CD14-positive monocyte (primary cell): ENCODE measurements at places on chromosomes 2 and 18. TPM values are rescaled to one million over a fixed set of nuclear protein-coding genes. Genes with fewer than 3 reads are reported as not detected.

DNA sequence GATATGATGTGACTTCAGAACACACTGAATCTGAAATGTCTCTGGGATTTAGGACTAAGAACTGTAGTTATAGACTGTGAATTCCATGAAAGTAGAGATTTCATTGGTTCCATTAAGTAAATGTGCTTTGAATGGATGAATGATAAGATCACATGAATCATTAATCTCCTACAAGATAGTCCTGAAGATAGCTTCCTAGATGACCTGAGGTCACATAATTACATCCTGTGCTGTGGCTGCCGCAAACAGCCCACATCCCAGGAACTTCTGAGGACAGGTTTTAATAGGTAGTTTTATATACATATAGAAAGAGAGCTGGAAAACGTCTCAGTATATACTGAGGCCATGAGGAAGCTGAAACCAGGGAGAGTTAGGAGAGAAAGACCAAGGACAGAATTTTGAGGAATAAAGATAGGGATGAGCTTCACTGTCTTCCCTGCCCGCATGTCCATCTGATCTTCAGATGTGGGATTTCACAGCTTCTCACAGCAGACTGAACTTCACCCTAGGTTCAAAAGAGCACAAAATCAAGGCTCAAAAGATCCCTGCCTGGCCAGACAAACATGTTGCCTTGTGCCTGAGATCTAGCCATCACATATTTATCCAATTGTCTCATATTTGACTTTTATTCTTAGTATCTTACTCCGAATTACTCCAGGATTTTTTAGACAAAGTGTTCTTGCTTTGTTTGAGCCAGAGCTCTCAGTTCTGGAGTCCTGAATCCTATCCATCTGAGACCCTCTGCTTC lies 188.2 kb downstream of the IRS1 start:
- H3K4me1 ChIP-seq = no peaks in the 10 kb centered on the region
- H3K36me3 ChIP-seq = no peaks in the 10 kb centered on the region
- no peaks in the 10 kb centered on the region for H3K27me3 ChIP-seq
- H3K4me3 ChIP-seq = no peak overlapping the region
- DNase-seq = no peak

Gene VIT
- polyA plus RNA-seq = not detected

- peaks cover 7% of the 10 kb centered on the region for H3K4me1 ChIP-seq
- no peaks in the 10 kb centered on the region for H3K36me3 ChIP-seq
- no peak overlapping the region for H3K27ac ChIP-seq
- H3K4me3 ChIP-seq = no peak overlapping the region
Observed at GRCh38 chr2:241563981-241564595, 5.5 kb downstream of the BOK start.

Gene WIPF1
- 74.3 TPM for polyA plus RNA-seq

GRCh38 chr2:158221063-158222020 lies 119.7 kb downstream of the UPP2 start:
- DNase-seq = peak; percentile 9
- no peaks in the 10 kb centered on the region for H3K27me3 ChIP-seq
- peaks cover 26% of the 10 kb centered on the region for H3K4me1 ChIP-seq
- no peaks in the 10 kb centered on the region for H3K36me3 ChIP-seq
- no peak overlapping the region for H3K4me3 ChIP-seq
- no peak overlapping the region for H3K27ac ChIP-seq

- H3K27ac ChIP-seq = no peak overlapping the region
- H3K27me3 ChIP-seq = no peaks in the 10 kb centered on the region
- DNase-seq = no peak
- no peaks in the 10 kb centered on the region for H3K36me3 ChIP-seq
- no peak overlapping the region for H3K4me3 ChIP-seq
- peaks cover 34% of the 10 kb centered on the region for H3K4me1 ChIP-seq
Observed at GRCh38 chr2:126795656-126796055, 103.0 kb upstream of the TEX51 start.

GRCh38 chr2:206876216-206876860 lies 63.0 kb upstream of the CPO start:
- H3K4me3 ChIP-seq = no peak overlapping the region
- no peaks in the 10 kb centered on the region for H3K36me3 ChIP-seq
- DNase-seq = no peak

- H3K4me3 ChIP-seq = no peak overlapping the region
- DNase-seq = no peak
- H3K27ac ChIP-seq = no peak overlapping the region
- H3K4me1 ChIP-seq = no peaks in the 10 kb centered on the region
Observed at GRCh38 chr2:16726577-16726976, 60.9 kb upstream of the CYRIA start.

DNA sequence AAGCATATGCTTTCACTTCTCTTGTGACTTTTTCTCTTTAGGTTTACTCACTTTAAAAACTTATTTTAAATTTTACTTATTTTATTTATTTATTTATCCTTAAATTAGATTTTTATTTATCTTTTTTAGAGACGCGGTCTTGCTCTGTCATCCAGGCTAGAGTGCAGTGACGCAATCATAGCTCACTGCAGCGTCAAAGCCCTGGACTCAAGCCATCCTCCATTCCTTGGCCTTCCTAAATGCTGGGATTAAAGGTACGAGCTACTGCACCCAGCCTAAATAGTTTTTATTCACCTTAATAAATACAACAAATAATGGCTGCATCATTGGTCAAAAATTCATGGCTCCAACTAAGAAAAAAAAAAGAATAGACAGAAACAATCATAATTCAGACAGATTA lies 415.7 kb upstream of the FIGN start:
- no peak for DNase-seq
- no peaks in the 10 kb centered on the region for H3K36me3 ChIP-seq
- H3K4me1 ChIP-seq = no peaks in the 10 kb centered on the region

Gene CD226
- polyA plus RNA-seq = 0.53 TPM

Gene ADAM23
- polyA plus RNA-seq = not detected

DNA sequence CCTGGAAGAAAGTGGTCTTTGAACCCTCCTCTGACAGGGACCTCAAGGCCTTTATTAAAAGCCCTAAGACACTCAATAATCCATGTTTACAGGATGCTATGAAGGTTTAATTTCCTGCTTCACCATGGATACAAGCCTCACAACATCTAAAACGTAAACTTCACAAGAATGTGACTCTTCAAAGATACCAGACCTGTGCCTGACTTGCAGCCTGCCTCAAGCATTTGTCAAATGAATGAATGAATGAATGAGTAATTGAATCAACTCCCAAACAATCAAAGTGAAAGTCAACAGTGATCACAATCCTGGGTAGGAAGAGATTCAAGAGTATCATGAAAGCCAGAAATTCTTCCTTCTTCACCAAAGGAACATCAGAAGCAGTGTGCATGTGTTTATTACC lies 30.4 kb downstream of the KLF7 start:
- no peaks in the 10 kb centered on the region for H3K36me3 ChIP-seq
- peak overlapping the region; percentile 84 for H3K27ac ChIP-seq
- no peaks in the 10 kb centered on the region for H3K27me3 ChIP-seq
- peaks cover 99% of the 10 kb centered on the region for H3K4me1 ChIP-seq
- no peak for DNase-seq
- no peak overlapping the region for H3K4me3 ChIP-seq

Gene ANKRD62
- not detected in 2 replicates for polyA plus RNA-seq

GRCh38 chr2:36615222-36615621 lies 17.3 kb upstream of the FEZ2 start:
- DNase-seq = no peak
- no peak overlapping the region for H3K27ac ChIP-seq
- H3K4me3 ChIP-seq = no peak overlapping the region
- H3K4me1 ChIP-seq = no peaks in the 10 kb centered on the region
- H3K27me3 ChIP-seq = no peaks in the 10 kb centered on the region
- no peaks in the 10 kb centered on the region for H3K36me3 ChIP-seq

Gene MROH2A
- not detected for polyA plus RNA-seq

Gene CDK15
- not detected for polyA plus RNA-seq

GRCh38 chr18:63987743-63988142 lies 17.9 kb downstream of the SERPINB8 start:
- peak overlapping the region; percentile 9 for H3K27ac ChIP-seq
- peaks cover 70% of the 10 kb centered on the region for H3K36me3 ChIP-seq
- H3K4me3 ChIP-seq = no peak overlapping the region
- no peaks in the 10 kb centered on the region for H3K27me3 ChIP-seq
- H3K4me1 ChIP-seq = no peaks in the 10 kb centered on the region

Gene KIF3C
- polyA plus RNA-seq = 0.28 TPM

Gene HPCAL1
- polyA plus RNA-seq = 98.0 TPM

DNA sequence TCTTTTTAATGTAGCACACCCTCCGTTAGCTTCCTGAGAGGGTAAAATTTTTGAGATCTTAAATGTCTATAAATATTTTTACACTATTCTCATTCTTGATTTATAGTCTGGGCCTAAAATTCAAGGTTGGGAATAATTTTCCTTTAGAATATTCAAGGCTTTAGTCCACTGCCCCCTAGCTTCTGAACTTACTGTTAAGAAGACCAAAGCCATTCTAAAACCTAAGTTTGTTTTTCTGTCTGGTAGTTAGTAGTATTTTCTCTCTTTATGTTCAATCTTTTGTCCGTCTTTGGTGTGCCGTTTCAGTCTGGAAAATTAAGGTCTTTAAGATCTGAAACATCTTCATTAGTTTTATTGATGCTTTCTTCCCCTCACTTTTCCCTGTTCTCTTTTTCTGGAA lies 14.5 kb downstream of the OSBPL6 start:
- no peaks in the 10 kb centered on the region for H3K27me3 ChIP-seq
- H3K36me3 ChIP-seq = no peaks in the 10 kb centered on the region
- no peak for DNase-seq
- no peak overlapping the region for H3K4me3 ChIP-seq

DNA sequence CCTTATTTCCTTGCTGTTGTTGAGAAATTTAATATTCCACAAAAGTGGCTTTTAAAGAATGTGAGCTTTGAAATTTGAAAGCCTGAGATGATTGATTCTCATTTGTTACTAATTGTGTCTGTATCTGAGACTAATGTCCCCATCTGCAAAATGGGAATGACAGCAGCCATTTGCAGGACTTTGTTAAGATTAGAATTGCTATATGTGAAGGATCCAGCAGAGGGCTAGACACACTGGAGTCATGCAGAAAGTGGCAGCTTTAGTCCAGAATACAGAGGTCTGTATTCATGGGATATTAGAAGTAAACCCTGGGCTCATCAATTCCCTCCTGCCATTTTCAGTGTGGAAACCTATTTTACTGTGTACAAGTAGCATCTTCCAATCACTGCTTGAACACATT lies 296.5 kb upstream of the GYPC start:
- no peak overlapping the region for H3K4me3 ChIP-seq
- H3K27ac ChIP-seq = no peak overlapping the region
- H3K27me3 ChIP-seq = no peaks in the 10 kb centered on the region
- no peak for DNase-seq
- no peaks in the 10 kb centered on the region for H3K36me3 ChIP-seq
- no peaks in the 10 kb centered on the region for H3K4me1 ChIP-seq

DNA sequence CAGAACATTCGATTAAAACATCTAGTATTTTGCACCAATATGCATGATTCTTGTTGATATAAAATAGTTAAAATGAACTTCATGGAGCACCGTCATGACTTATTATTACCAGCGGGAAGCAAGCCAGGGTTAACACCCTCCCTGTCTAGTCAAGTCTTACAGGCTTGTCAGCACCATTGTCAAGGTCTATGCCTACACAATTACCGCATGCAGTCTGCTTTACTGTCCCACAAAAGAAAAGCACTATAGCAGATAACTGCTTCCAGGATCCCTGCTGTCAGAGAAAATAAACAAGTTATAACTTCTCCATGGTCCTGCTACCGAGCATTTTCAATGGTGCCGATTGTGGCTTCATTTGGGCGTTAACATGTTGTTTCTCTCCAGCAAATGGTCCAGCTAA lies 968.0 kb upstream of the FAM98A start:
- no peak overlapping the region for H3K4me3 ChIP-seq
- no peaks in the 10 kb centered on the region for H3K27me3 ChIP-seq
- H3K4me1 ChIP-seq = no peaks in the 10 kb centered on the region
- H3K36me3 ChIP-seq = no peaks in the 10 kb centered on the region
- no peak overlapping the region for H3K27ac ChIP-seq

Gene GKN1
- polyA plus RNA-seq = not detected

Gene SLC14A1
- not detected for polyA plus RNA-seq

- no peak for DNase-seq
- no peak overlapping the region for H3K4me3 ChIP-seq
- no peaks in the 10 kb centered on the region for H3K27me3 ChIP-seq
Observed at GRCh38 chr2:19297716-19298115, 60.7 kb downstream of the OSR1 start.

GRCh38 chr2:30235008-30235655 lies 3.8 kb downstream of the LBH start:
- no peak overlapping the region for H3K27ac ChIP-seq
- no peaks in the 10 kb centered on the region for H3K36me3 ChIP-seq
- DNase-seq = no peak
- H3K4me3 ChIP-seq = no peak overlapping the region
- peaks cover 33% of the 10 kb centered on the region for H3K27me3 ChIP-seq

- no peaks in the 10 kb centered on the region for H3K4me1 ChIP-seq
- peak; percentile 46 for DNase-seq
- no peak overlapping the region for H3K27ac ChIP-seq
Observed at GRCh38 chr2:106201661-106202060, 7.6 kb upstream of the UXS1 start.

- DNase-seq = peak; percentile 45
- no peaks in the 10 kb centered on the region for H3K36me3 ChIP-seq
- no peaks in the 10 kb centered on the region for H3K27me3 ChIP-seq
- H3K27ac ChIP-seq = no peak overlapping the region
- peaks cover 26% of the 10 kb centered on the region for H3K4me1 ChIP-seq
Observed at GRCh38 chr2:181300600-181301291, 156.4 kb upstream of the ITGA4 start.
